ENCODE measurements at places on chromosomes 11 and 22.

DNA sequence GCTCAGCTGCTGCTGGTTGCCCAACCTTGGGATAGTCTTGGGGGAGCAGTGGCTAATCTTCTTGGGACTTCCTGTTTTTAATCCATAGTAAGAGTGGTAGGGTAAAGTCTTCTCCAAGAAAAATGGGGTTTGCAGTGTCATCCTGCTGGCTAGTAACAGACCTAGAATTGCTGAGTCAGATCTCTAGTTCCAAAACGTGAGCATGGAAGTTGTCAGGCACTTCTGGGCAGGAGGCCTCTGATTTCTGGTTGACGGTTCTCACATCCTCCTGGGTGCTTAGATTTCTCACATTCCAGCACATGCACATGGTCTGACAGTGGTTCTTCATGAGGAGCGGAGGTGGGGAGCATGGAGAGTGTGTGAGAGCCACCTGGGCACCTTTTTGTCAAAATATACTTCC is 410.0 kb downstream of the OPCML start:
- no peak for DNase-seq

DNA sequence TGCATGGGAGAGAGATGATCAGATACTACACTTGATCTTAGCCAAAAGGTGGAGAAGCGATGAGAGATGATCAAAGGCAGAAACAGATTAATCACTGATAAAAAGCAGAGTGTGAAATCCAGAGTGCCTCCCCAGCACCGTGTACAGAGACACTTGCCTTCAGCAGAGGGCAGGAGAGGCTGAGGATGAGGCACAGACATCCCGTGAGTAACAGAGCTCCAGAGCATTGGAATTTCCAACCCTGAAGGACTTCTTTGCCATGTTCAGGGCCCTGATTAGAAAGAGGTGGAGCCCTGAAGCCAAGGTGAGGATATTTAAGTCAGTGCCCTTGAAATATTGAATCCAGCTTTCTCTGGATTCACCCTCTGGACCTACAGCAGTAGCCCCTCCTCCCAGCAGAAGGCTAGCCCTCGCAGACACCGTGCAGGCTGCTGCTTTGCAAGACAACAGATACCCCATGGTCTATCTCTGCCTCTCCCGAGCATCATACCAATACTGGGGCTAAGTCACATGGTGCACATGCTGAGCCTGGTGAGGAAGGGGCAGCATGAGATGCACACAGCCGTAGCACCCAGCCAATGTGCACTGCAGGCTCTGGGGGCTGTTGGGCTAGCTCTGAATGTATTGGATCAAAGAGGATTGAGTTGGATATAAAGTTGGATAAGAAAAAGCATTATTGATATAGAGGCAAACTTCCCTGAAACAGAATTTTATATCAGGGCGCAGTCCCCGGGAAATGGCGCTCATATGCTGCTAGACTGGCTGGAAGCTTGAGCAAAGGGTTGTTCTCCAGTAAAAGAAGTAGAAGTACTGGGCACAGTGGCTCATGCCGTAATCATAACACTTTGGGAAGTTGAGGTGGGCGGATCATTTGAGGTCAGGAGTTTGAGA is 200.3 kb upstream of the B3GAT1 start:
- no peak for DNase-seq

DNA sequence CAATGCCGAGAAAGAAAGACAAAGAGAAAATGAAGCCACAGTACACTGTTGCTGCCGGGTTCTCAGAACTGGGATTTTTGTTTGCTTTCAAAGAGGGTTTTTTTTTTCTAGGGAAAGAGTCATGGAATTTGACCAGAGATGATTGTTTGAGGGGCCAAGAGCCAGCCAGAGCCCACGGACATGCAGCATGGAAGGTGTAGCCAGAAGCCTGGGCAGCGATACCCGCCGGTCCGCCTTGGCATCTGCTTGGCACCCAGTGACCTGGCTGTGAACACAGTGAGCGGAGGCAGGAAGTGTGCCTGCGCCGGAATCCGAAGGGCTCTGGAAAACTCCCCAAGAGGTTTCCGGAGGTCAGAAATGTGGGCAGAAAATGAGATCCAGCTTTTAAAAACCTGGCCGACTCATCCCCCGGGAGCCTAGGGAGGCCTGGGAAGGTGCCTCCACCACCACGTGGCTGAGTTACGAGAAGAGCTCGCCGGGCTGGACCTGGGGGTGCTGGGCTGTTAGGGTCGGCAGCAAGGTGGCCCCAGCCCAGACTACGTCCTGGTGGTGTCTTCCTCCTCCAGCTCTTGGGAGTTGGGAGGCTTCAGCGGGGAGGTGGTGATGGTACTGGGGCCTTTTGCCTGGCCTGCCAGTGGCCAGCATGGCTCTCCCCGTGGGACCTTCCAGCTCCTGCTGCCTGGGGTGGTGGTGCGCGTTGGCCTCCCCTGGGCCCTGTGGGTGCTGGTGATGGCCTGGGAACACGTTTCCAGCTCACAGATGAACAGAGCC is 61.6 kb upstream of the PPARA start:
- DNase-seq: no peak

- no peak for DNase-seq
Measured at GRCh38 chr11:78660471-78660870, 85.8 kb upstream of the NARS2 start.

DNA sequence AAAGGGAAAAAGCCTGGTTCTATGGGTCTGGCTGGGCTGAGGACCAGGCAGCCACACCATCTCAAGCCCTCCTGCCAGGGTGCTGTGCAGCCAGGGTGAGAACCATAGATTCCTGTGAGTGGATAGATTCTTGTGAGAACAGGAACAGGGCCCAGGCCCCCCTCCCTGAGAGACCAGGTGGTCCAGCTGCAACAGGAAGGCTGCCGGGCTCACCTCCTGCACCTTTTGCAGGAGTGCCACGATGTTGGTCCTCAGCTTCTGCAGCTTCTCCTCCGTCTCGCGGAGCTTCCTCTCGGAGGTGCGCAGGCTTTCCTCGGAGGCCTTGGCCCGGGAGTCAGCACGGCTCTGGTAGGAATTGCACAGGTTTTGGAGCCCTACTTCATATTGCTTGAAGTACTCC is 40.8 kb downstream of the MORC2 start:
- no peak for DNase-seq

DNA sequence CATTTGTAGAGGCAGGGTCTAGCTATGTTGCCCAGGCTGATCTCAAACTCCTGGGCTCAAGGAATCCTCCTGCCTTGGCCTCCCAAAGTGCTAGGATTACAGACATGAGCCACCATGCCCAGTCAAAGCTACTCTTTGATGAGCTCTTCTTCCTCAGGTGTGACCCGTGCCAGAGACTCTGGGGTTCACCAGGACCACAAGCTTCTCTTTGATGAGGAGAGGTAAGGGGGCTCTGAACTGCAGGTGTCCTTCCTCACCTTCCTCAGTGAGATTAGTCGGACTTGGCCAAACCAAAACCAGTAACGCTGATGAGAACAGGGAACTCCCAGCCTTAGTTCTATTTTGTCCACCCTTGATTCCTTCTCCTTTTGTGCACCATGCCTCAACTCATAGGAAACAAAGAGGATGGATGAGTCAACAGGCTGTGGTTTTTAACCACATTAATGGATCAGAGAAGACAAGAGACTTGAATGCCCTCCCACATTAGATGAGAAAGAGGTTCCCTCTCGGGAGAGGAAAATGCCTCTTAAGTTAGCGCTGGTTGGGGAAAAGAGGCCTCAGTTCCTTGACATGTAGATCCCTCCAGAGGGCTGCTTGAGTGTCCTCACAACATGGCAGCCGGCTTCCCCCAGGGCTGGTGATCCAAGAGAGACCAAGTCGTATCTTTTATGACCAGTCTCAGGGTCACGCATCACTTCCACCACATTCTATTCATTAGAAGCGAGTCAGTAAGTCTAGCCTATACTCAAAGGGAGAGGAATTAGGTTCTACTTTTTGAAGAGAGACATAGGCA is 25.7 kb upstream of the CTR9 start:
- DNase-seq: no peak

GRCh38 chr11:11899401-11899800 is 57.6 kb downstream of the USP47 start:
- DNase-seq: no peak

DNA sequence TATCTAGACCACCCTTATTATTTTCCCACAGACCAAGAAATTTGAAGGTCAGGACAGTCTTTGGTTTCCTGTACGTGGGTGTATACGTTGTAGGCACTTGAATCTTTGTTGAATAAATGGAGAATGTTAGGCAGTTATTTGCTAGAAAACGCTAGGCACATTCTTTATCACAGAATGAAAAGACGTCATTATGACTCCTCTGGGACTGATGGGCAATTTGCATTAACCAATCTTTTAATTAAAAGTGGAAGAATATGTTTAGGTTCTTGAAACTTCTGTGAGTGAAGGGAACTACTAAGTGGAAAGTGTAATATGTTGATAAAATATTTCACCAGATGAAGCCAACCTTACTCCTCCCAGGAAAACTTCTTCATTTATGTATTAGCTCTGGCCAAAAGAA is 5.7 kb downstream of the CAT start:
- no peak for DNase-seq

DNA sequence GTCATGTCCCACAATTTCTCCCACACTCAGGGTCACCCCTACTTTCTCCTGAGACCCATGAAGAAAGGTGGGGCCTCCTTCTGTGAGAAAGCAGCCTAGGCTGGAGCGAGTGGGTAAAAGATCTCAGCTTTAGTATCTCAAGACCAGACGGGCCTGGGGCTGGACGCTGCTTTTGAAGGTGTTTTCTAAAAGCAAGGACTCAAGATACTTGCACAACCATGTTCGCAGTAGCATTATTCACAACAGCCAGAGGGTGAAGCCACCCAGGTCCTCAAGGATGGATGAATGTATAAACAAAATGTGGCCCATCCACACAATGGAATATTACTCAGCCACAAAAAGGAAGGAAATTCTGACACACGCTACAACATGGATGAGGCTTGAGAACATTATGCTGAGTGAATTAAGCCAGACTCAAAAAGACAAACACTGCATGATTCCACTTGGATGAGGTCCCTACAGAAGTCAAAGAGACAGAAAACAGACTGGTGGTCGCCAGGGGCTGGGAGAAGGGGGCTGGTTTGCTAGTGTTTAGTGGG is 10.6 kb downstream of the SHANK2 start:
- no peak for DNase-seq

GRCh38 chr22:20881231-20881630 is 22.4 kb downstream of the SNAP29 start:
- DNase-seq: no peak

- no peak for DNase-seq
Measured at GRCh38 chr11:74671520-74672196, 59.6 kb downstream of the CHRDL2 start.

- no peak for DNase-seq
Measured at GRCh38 chr11:126899961-126900748, 100.4 kb downstream of the KIRREL3 start.

GRCh38 chr22:40036591-40037225 is 42.0 kb downstream of the FAM83F start:
- no peak for DNase-seq

- DNase-seq: no peak
Measured at GRCh38 chr11:82533628-82534327, 199.9 kb downstream of the FAM181B start.

- DNase-seq: no peak
Measured at GRCh38 chr22:28980326-28980725, 81.3 kb downstream of the C22orf31 start.

DNA sequence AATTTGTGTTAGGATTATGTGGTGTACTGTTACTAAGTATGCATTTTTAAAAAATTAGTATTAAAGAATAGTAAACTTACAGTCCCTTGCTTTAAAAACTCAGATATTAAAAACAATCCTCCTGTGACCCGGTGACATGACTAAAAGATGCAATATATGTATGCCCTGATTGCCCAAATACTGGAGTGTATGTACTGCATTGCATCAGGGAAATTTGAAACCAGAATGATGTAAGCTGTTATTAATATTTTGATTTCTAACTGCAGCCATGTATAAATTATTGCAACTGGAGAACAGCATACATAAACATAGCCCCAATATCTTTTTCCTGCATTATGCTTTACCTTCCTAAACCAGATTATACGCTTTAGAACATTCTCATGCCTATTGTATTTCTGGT is 3.7 kb upstream of the HSPA8 start:
- no peak for DNase-seq

DNA sequence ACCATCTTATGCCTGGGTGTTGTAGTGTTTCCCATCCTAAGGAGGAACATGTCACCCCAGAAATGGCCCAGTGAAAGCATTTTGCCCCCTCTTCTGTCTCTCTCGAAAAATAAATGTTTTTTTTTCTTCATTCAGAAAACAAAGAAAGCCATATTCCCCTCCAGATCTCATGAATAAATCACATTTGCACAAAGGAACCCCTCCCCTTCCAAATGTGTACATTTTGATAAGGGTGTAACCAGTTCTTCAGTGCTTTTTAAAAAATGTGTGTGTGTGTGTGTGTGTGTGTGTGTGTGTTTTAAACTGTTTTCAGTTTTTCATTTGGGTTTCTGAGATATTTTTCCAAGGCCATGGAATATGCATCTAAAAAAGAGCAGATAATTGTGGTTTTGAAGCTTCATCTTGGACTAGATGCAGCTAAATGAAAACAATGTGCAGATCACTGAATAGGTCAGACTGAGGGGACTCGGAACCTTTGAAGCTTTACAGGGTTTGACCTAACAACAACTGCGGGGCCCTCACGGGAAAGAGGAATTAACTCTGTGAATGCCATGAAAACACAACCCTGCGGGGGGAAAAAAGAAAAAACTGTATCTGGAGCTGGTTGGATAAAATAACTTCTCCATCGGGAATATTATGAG is 76.4 kb downstream of the YAP1 start:
- no peak for DNase-seq

- no peak for DNase-seq
Measured at GRCh38 chr11:130125638-130126037, 33.9 kb upstream of the ST14 start.

DNA sequence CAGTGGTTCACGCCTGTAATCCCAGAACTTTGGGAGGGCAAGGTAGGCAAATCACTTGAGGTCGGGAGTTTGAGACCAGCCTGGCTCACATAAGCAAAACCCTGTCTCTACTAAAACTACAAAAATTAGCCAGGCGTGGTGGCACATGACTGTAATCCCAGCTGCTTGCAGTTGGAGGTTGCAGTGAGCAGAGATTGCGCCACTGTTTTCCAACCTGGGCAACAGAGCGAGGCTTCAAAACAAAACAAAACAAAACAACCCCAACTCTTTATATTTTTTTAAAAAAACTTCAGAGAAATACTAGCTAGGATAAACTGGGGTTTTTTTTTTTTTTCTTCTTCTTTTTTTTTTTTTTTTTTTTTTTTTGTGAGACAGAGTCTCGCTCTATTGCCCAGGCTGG is 31.8 kb upstream of the RAPSN start:
- DNase-seq: no peak

Data from stimulated activated CD8-positive, alpha-beta memory T cell treated with anti-CD3 and anti-CD28 coated beads, Interleukin-15, amount 100 ng/mL, for 1 hour (primary cell).